HepG2 (cell line): ENCODE measurements at places on chromosomes 11 and 22.

GRCh38 chr11:105449100-105449734 is 160.7 kb upstream of the GRIA4 start:
- DNase-seq, result no peak
- H3K36me3 ChIP-seq, result no peaks in the 10 kb centered on the region
- no peak overlapping the region for H3K4me3 ChIP-seq
- no peak overlapping the region for H3K27ac ChIP-seq
- H3K4me1 ChIP-seq, result no peaks in the 10 kb centered on the region
- H3K27me3 ChIP-seq, result no peaks in the 10 kb centered on the region

GRCh38 chr11:7613394-7613720 is 59.9 kb downstream of the CYB5R2 start:
- peak overlapping the region; percentile 52 for H3K27ac ChIP-seq
- peak; percentile 56 for DNase-seq
- peaks cover 38% of the 10 kb centered on the region for H3K4me1 ChIP-seq
- no peak overlapping the region for H3K4me3 ChIP-seq
- H3K36me3 ChIP-seq, result peaks cover 34% of the 10 kb centered on the region
- no peaks in the 10 kb centered on the region for H3K27me3 ChIP-seq

DNA sequence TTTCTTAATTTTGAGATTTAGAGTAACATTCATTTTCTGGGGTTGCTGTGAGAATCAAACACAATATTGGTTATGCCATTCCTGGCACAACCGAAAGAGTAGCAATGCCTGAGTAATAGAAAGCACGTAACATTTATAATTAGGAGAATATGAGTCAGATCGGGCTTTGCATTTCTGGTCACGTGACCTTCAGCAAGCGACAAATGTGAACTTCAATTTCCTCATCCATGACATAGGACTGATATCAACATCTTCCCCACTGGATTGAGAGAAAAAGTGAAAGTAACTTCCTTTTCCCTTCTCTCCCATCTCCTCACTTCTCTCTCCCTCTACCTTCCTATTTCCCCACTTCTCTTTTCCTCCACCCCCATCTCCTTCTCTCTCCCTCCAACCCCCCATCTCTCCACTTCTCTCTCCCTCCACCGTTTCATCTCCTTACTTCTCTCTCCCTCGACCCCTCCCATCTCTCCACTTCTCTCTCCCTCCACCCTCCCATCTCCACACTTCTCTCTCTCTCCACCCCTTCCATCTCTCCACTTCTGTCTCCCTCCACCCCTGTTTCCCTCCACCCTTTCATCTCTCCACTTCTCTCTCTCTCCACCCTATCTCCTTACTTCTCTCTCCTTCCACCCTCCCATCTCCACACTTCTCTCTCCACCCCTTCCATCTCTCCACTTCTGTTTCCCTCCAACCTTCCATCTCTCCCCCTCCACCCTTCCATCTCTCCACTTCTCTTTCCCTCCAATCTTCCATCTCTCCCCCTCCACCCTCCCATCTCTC is 33.5 kb upstream of the CAT start:
- no peak overlapping the region for H3K27ac ChIP-seq
- peaks cover 54% of the 10 kb centered on the region for H3K4me1 ChIP-seq
- H3K27me3 ChIP-seq, result no peaks in the 10 kb centered on the region
- H3K4me3 ChIP-seq, result no peak overlapping the region
- no peak for DNase-seq

GRCh38 chr11:127035824-127036223 is 35.3 kb upstream of the KIRREL3 start:
- no peaks in the 10 kb centered on the region; the same call in 2 of the 3 replicates for H3K27me3 ChIP-seq
- no peak overlapping the region for H3K27ac ChIP-seq
- no peak overlapping the region for H3K4me3 ChIP-seq
- H3K4me1 ChIP-seq, result no peaks in the 10 kb centered on the region

- no peak overlapping the region for H3K4me3 ChIP-seq
- no peak overlapping the region for H3K27ac ChIP-seq
- H3K27me3 ChIP-seq, result no peaks in the 10 kb centered on the region
- no peak for DNase-seq
- H3K4me1 ChIP-seq, result peaks cover 12% of the 10 kb centered on the region
Observed at GRCh38 chr22:40727070-40727963, 48.0 kb downstream of the MCHR1 start.

DNA sequence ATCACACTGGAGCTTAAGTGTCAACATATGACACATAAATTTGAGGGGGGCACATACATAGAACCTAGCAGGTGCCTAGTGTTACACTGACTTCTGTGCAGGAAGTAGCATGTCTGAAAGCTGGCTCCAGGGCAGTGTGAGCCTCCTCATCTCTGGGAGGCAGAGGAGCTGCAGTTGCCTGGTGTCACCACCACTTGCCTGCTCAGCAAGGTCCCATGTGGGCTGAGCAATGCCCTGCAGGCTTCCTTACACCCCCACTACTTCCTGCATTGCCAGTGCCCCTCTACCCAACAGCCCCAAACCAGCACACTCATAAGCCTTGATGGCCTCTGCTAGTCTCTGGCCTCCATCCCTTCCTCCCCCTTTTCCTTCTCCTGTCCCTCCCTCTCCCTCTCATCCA is 165.8 kb downstream of the BUD13 start:
- no peaks in the 10 kb centered on the region for H3K4me1 ChIP-seq
- no peaks in the 10 kb centered on the region for H3K27me3 ChIP-seq
- H3K27ac ChIP-seq, result no peak overlapping the region
- no peak for DNase-seq

DNA sequence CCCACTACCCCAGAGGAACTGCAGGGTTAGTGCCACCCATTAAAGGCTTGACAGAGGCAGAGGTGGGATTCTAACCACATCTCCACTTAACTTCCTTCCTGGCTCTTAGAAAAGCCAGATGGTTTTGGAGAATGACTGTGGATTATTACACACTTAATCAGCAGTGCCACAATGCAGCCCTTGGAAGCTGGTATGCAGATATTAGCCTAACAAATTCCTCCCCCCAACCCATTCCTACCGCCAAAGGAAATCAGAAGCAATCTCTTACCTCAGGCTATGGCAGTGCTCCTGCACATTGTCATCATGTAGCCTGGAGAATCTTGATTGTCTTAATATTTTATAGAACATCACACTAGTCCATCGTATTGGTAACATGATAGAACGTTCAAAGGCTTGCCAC is 23.2 kb upstream of the NRGN start:
- peaks cover 14% of the 10 kb centered on the region; the same call in 1 of the 2 replicates for H3K4me1 ChIP-seq
- H3K27me3 ChIP-seq, result no peaks in the 10 kb centered on the region; the same call in 1 of the 2 replicates
- no peak for DNase-seq
- no peak overlapping the region for H3K27ac ChIP-seq

- H3K4me1 ChIP-seq, result peaks cover 55% of the 10 kb centered on the region
- H3K36me3 ChIP-seq, result no peaks in the 10 kb centered on the region; the same call in 1 of the 2 replicates
- no peaks in the 10 kb centered on the region for H3K27me3 ChIP-seq
- no peak overlapping the region for H3K4me3 ChIP-seq
Observed at GRCh38 chr11:83257761-83258168, 28.4 kb downstream of the CCDC90B start.

GRCh38 chr11:119739975-119740374 is 11.0 kb upstream of the NECTIN1 start:
- H3K36me3 ChIP-seq, result no peaks in the 10 kb centered on the region
- no peak for DNase-seq
- peaks cover 11% of the 10 kb centered on the region; the same call in 1 of the 2 replicates for H3K27me3 ChIP-seq
- no peak overlapping the region for H3K27ac ChIP-seq
- H3K4me1 ChIP-seq, result peaks cover 18% of the 10 kb centered on the region

DNA sequence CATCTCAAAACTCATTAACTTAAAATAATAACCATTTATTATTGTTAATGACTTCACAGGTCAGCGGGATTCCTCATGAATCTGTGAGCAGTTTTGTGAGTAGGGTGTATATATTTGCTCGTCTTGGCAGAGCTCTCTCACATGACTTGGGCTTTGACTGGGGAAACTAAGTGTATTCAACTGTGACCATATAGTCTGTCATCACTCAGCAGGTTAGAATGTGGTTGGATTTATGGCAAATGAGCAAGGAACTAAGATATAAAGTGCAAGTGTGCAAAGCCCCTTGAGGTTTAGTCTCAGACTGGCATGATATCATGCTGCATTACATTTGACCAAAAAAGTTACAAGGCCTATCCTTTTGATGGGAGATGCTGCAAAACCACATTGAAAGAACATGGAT is 254.8 kb downstream of the CNTN5 start:
- no peak overlapping the region for H3K27ac ChIP-seq
- H3K4me3 ChIP-seq, result no peak overlapping the region
- no peaks in the 10 kb centered on the region for H3K4me1 ChIP-seq
- no peaks in the 10 kb centered on the region for H3K27me3 ChIP-seq

GRCh38 chr22:30277547-30278344 is 11.1 kb upstream of the OSM start:
- H3K36me3 ChIP-seq, result no peaks in the 10 kb centered on the region
- H3K27me3 ChIP-seq, result peaks cover 37% of the 10 kb centered on the region
- no peak overlapping the region for H3K4me3 ChIP-seq
- no peak for DNase-seq
- H3K4me1 ChIP-seq, result peaks cover 11% of the 10 kb centered on the region; the same call in 1 of the 2 replicates
